ENCODE measurements at places on chromosomes 3 and 15.

- no peak for DNase-seq
Observed at GRCh38 chr3:186532598-186533072, 11.5 kb downstream of the CRYGS start.

DNA sequence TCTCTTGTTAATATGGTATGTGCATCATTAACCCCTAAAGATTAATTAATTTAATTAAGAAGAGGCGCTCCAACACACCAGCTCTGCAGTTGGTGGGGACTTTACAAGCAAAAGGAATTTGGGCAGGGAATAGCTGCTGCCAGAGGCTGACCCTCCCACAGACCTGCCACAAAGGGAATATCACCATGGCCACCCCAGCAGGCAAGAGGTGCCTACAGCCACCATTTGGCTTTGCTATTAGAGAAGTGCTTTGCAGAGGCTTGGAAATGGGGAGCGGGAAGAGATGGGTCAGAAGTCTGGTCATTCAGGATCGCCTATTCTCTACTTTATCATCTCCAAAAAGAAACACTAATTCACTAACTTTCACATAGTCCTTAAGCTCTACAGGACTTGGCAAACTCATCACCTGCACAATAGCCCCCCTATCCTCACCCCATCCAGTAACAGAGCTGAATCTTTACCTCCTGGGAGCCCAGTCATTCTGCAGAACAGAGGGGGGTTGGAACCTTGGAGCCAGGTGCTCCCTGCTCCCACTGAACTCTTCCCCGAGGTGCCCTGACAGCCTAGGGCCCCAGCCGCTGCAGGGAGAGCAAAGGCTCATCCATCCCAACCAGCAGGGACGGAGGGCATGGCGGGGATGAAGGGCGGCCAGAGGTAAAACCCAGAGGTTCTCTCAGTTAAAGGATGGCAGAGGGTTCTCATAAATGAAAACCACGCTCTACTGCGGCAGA is 29.7 kb downstream of the LRIG1 start:
- DNase-seq, result no peak

- peak; percentile 26 for DNase-seq
Observed at GRCh38 chr3:127483902-127484591, 106.5 kb downstream of the TPRA1 start.

- DNase-seq, result no peak
Observed at GRCh38 chr3:151307583-151308488, 8.8 kb downstream of the GPR87 start.

GRCh38 chr3:184584464-184584891 is 22.9 kb downstream of the EPHB3 start:
- DNase-seq, result no peak

DNA sequence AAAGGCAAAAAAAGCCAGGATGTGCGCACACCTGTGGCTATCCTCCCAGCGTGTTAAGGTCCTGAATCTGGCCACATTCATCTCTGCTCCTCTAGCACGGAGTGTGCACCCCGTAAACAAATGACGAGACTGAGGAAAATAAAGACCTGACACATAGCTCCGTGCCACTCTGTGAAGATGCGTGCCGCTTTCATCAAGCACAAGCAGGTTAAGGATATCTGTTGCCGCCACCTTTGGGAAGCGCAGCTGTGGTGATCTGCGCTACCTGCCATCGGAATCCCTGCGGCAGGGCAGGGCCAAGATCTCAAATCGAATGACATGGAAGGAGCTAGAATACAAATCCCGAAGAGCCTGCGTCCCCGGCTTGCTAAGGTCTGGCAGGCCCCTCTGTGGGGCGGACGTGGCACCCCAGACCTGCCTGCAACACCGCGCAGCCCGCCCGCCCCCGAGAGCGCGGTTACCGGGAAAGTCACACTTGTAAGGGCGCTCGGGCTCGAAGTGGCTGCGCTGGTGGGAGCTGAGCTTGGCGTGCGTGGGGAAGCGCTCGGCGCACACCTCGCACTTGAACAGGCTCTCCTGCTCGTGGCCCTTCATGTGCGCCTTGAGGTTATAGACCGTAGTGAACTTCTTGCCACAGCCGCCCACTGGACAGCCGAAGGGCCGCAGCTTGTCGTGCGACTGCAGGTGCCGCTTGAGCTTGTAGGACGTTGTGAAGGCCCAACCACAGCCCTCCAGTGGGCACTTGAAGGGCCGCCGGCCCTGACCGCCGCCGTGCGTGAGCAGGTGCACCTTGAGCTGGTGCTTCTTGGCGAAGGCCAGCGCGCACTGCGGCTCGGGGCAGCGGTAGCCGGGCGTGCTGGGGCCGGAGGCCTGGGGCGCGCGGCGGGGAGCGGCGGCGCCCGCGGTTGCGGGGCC is 936 bp downstream of the ZXDC start:
- DNase-seq, result no peak

DNA sequence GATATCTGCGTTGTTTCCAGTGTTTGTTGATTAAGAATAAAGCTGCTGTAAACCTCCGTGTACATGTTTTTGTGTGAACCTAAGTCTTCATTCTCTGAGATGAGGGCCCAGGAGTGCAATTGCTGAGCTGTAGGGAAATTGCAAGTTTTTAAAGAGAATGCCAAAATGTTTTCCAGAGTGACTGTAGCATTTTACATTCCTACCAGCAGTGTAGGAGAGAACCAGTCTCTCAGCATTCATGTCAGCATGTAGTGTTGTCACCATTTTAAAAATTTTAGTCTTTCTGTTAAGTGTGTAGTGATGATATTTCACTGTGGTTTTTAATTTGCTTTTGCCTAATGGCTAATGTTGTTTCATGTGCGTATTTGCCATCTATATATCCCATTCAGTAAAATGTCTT is 3.4 kb upstream of the MGLL start:
- DNase-seq, result no peak

DNA sequence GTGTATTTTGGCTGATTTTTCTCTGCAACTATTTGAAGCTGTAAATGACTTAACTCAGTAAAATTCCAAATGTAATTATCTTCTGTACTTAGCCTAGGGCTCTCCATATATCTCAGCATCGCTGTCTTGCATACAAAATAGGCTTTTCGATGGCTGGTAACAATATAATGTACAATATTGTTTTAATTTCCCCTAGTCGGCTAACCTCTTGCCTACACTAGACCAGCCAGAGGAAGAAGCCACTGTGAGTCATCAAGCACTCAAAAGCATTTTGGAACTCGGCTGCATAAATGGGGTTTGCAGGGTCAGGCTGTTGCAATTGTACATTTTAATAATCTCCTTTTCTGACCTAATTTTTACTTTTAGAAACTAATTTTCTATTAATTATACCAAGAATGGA is 583.8 kb downstream of the FOXP1 start:
- no peak for DNase-seq

- DNase-seq, result no peak
Observed at GRCh38 chr3:169619793-169620192, 43.7 kb downstream of the MECOM start.

DNA sequence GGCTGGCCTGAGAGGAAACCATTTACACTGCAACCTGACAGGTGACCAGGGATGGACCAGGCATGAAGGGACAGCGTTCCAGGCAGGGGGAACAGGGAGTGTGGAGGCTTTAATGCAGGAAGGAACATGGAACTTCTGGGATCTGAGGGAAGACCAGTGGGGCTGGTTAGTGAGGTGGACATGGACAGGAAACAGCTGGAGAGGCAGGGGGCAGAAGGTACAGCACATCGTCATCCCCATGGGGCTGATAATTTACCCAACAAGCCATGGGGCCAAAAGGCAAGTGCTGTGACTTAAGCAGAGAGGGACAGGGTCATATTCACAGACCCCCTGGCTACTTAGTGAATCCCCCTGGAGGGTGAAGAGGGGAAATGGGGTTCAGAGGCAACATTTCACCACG is 77.0 kb upstream of the LARS2 start:
- DNase-seq, result no peak

DNA sequence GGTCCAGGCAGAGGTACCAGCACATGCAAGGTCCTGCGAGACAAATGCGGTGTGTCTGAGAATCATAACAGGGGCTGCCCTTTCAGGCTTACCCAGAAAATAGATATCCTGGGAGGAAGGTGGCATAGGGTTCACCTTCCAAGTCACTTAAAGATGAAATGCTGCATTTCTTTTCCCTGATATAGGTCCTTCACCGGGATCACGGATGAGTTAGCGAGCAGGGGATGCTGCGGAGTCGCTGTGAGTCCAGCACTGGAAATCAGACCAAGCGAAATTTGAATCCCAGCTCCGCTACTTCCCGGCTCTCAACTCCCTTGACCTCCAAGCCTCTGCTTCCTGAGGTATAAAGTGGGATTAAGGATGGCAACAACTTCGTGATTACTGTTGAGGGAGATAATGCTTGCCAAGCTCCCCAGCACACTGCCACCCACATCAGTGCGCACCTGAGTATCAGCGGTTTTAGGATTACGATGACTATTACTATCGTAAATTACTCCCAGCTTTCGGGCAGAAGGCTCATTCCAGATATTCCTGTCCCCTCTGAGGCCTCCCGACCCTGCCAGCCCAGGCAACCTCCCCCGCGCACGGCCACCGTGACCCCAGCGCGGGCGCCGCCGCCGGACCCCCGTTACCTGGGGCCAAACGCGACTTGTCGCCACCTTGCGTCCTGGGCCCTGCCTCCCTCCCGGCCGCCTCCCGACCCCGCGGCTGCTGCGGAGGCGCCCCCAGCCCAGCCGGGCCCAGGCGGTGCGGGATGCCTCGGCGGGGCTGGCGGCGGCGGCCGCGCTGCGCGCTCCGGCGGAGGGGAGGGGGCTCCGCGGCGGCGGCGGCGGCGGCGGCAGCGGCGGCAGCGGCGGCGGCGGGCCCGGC is 589 bp upstream of the GPR27 start:
- no peak for DNase-seq

- no peak for DNase-seq
Observed at GRCh38 chr3:140859592-140860336, 81.9 kb upstream of the SLC25A36 start.

GRCh38 chr15:61106044-61106834 is 122.9 kb downstream of the RORA start:
- DNase-seq, result no peak

DNA sequence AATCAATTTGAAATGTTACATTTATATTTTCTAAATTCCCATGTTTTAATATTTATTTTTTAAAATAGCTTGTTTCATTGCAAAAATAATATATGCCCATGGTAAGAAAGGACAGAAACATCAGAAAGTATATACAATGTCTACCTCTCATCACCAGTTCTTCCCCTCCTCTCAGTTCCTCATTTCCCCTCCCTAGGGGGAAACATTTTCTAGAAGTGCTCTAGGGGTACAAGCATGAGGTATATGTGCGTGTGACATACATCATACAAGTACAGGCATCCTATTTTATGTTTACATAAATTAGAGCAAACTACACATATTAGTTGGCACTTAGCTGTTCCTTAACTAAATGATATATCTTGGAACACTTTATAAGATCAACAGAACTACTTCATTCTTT is 189.3 kb upstream of the VEPH1 start:
- DNase-seq, result no peak
